CD4-positive, alpha-beta memory T cell (primary cell): ENCODE measurements at places on chromosomes 6 and 20. TPM values are rescaled to one million over a fixed set of nuclear protein-coding genes. Genes with fewer than 3 reads are reported as not detected.
A peak's percentile ranks its signal among the peaks of the same experiment; 100 is the strongest.

SAPCD1 gene
- 3.7 TPM for total RNA-seq

ZSCAN16 gene
- 14.8 TPM for total RNA-seq

ARMC12 gene
- 0.69 TPM for total RNA-seq

PSORS1C1 gene
- not detected for total RNA-seq

SHLD1 gene
- total RNA-seq = 16.3 TPM

- H3K27me3 ChIP-seq = no peaks in the 10 kb centered on the region
- H3K4me3 ChIP-seq = peak overlapping the region; percentile 85
- DNase-seq = no peak
- H3K36me3 ChIP-seq = no peaks in the 10 kb centered on the region
- peak overlapping the region; percentile 92 for H3K27ac ChIP-seq
Observed at GRCh38 chr20:32357375-32357868, 709 bp upstream of the ASXL1 start.

GRCh38 chr6:74607934-74608333 is 597.9 kb downstream of the COL12A1 start:
- no peak for DNase-seq
- no peak overlapping the region for H3K27ac ChIP-seq
- H3K4me3 ChIP-seq = no peak overlapping the region
- no peaks in the 10 kb centered on the region for H3K4me1 ChIP-seq

DNA sequence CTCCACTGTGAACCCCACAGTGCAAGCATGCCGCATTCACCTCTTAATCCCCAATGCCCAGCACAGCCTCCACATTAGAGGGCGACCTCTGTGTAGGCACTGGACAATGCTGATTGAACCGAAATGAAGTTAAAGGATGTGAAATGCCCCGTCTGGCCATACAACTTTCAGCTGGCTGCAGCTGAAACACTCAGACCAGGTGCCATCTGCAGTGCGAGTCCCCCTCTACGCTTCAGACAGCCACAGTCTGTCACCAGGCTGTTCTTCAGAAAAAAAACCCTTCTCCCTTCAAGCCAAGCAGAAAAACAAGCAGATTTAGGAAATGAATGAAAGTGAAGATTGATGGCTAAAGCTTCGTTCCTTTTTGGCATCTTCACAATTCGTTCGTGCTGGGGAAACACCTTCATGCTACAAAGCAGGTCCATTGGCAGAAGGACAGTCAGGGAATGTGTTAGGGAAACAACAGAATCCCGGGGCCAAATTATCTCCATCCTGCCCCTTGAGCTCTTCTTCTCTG is 44.7 kb downstream of the TNFAIP3 start:
- no peaks in the 10 kb centered on the region for H3K36me3 ChIP-seq
- H3K4me1 ChIP-seq = no peaks in the 10 kb centered on the region
- no peak for DNase-seq
- H3K27ac ChIP-seq = no peak overlapping the region
- no peaks in the 10 kb centered on the region for H3K27me3 ChIP-seq
- no peak overlapping the region for H3K4me3 ChIP-seq

GRCh38 chr20:59573837-59574236 is 30.5 kb upstream of the PHACTR3 start:
- H3K4me3 ChIP-seq = no peak overlapping the region
- no peak for DNase-seq
- no peaks in the 10 kb centered on the region for H3K36me3 ChIP-seq
- H3K27ac ChIP-seq = no peak overlapping the region
- no peaks in the 10 kb centered on the region for H3K27me3 ChIP-seq

GRCh38 chr6:39041072-39041471 is 7.5 kb upstream of the GLP1R start:
- no peaks in the 10 kb centered on the region for H3K4me1 ChIP-seq
- H3K36me3 ChIP-seq = no peaks in the 10 kb centered on the region
- no peak overlapping the region for H3K27ac ChIP-seq
- DNase-seq = no peak
- H3K4me3 ChIP-seq = no peak overlapping the region
- no peaks in the 10 kb centered on the region for H3K27me3 ChIP-seq

DNA sequence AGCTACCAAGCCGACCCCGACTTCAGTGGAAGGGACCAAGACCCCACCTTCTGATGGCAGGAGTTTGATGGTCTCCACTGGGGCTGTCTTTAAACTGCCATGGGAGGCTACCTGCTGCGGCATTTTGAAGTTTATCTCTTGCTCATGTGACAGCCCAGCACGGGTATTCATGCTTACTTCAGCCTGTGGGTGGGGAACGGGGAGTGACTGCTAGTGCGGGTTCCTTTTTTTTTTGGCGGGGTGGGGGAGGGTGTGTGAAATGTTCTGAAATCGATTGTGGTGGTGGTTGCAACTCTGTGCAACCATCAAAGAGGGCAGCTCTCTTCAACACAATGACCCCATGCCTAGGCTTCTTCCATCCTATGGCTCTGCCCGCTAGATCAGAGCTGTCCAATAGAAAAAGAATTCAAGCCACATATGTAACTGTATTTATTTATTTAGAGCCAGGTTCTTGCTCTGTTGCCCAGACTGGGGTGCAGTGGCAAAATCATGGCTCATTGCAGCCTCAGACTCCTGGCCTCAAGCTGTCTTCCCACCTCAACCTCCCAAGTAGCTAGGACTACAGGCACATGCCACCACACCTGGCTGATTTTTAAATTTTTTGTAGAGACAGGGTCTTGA is 53.7 kb downstream of the PPP1R16B start:
- DNase-seq = no peak
- peaks cover 90% of the 10 kb centered on the region for H3K4me1 ChIP-seq
- no peak overlapping the region for H3K4me3 ChIP-seq

DNA sequence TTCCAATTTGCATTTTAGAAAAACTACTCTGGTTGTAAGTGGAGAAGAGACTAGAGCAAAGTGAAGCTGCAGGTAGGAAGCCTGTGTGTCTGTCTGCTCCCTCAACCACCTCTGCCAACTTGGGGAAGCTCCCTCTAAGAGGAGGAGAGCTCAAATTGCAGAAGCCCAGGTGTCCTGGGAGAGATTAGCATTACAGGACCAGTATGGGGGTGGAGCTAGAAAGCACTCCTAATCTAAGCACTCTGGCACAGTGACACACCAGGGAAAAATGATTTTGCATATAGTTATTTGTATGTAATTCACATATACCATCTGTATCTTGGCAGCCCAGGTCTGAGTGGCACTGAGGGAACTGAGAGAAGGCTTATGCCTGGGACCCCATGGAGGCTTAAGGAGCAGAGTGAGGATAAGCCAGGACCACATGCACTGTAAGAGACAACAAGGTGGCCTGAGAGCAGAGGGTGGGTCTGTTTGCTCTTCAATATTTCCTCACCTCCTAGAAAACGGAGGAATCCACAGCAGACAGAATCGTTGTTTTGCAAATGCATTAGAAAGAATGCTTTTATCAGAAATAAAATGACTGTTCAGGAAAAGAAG is 13.6 kb downstream of the GSTA2 start:
- H3K27me3 ChIP-seq = no peaks in the 10 kb centered on the region
- H3K27ac ChIP-seq = no peak overlapping the region
- H3K4me1 ChIP-seq = no peaks in the 10 kb centered on the region
- H3K4me3 ChIP-seq = no peak overlapping the region
- H3K36me3 ChIP-seq = no peaks in the 10 kb centered on the region

GRCh38 chr6:44190715-44191114 is 26.0 kb upstream of the MYMX start:
- H3K4me3 ChIP-seq = no peak overlapping the region
- no peaks in the 10 kb centered on the region for H3K36me3 ChIP-seq
- H3K4me1 ChIP-seq = no peaks in the 10 kb centered on the region
- no peaks in the 10 kb centered on the region for H3K27me3 ChIP-seq

DNA sequence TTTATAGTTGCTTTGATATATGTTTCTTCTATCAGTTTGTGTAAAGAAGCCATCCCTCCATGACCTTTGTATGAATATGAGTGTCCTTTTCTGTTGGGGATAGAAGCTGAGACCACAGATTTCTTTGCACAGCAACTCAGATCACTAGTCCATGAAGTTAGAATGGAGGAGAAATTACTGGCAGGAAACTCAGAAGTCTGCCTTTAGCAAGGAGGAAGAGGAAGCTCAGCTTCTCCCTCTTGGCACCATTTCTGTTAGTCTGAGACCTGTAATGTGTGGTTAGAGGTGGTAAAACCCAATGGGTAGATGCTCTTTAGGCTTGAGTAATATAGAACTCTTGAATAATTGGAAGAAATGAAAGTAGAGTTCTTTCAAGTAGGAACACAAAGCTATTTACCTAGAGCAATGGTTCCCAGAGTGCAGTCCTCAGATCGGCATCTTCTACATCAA is 995.3 kb upstream of the FLRT3 start:
- no peaks in the 10 kb centered on the region for H3K36me3 ChIP-seq
- no peaks in the 10 kb centered on the region for H3K27me3 ChIP-seq
- no peak overlapping the region for H3K27ac ChIP-seq
- H3K4me1 ChIP-seq = no peaks in the 10 kb centered on the region

- no peak overlapping the region for H3K4me3 ChIP-seq
- H3K4me1 ChIP-seq = no peaks in the 10 kb centered on the region
- no peak for DNase-seq
- H3K27me3 ChIP-seq = no peaks in the 10 kb centered on the region
- H3K36me3 ChIP-seq = no peaks in the 10 kb centered on the region
Observed at GRCh38 chr6:164169355-164169754, 754.8 kb downstream of the QKI start.

DNA sequence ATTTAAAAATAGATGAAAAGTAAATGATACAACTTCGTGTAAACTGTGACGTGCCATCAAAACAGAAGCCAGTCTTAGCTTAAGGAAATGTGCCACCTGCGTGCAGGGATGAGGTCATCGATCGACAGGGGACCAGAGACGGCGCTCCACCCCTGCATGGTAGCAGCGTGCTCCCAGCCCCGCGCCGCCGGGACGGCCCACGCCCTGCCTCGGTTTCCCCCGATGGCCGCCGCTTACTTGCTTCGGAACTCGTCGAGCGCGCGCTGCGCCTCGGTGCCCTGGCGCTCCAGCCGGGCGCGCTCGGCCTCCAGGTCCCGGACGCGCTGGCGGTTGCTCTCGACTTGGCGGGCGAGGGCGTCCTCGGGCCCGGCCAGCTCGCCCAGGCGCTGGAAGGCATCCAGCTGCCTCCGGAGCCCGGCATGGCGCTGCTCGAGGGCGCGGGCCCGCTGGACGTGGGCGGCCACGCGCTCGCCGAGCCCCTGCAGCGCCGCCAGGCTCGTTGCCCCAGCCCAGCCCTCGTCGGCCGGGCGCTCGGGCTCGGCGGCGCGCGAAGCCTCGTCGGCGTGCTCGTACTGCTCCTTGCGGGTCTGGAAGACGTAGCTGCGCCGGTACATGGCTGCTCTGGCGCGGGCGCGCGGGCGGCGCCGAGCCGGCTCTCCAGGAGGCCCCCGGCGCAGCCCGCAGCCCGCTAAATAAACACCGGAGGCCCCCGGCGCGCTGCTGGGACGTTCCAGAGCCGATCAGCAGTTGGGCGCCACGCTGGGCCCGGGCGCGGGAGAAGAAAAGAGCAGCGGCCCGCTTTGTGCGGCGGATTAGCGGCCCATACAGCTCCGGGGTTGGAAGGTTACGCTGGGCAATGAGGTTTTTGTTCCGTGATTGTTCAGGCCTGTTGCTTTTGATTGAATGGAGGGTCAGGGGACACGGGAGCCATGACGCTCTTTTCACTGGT is at the start of gene BFSP1:
Gene BFSP1 (minus strand): TSS at position 664 of the 949 bp plus-strand sequence. CDS start 50 bp downstream, at position 614.
- H3K27me3 ChIP-seq = no peaks in the 10 kb centered on the region
- peak; percentile 73 for DNase-seq
- H3K4me1 ChIP-seq = peaks cover 23% of the 10 kb centered on the region
- H3K36me3 ChIP-seq = no peaks in the 10 kb centered on the region
- no peak within 1 kb of the TSS for H3K4me3 ChIP-seq

- H3K4me3 ChIP-seq = no peak overlapping the region
- no peaks in the 10 kb centered on the region for H3K4me1 ChIP-seq
- DNase-seq = no peak
- no peaks in the 10 kb centered on the region for H3K36me3 ChIP-seq
- no peak overlapping the region for H3K27ac ChIP-seq
- no peaks in the 10 kb centered on the region for H3K27me3 ChIP-seq
Observed at GRCh38 chr6:1735239-1735803, 125.6 kb downstream of the FOXC1 start.

DNA sequence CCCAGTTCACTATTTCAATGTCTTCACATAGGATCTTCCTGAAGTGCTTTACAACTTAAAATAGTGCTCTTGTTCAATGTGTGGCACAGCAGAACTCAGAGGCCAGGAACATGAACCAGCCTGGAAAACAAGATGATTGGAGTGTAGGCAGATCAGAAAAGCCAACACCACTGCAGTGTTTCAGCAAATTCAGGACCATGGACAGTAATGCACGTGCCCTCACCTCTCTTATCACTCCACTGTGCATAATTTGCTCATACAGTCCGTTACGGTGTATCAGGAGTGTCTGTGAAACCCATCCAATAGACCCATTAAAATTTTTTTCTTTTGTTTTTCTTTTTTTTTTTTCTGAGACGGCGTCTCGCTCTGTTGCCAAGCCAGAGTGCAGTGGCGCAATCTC is 27.6 kb upstream of the HACE1 start:
- H3K4me3 ChIP-seq = no peak overlapping the region
- DNase-seq = no peak
- no peak overlapping the region for H3K27ac ChIP-seq
- no peaks in the 10 kb centered on the region for H3K36me3 ChIP-seq
- H3K4me1 ChIP-seq = no peaks in the 10 kb centered on the region
- H3K27me3 ChIP-seq = no peaks in the 10 kb centered on the region

DNA sequence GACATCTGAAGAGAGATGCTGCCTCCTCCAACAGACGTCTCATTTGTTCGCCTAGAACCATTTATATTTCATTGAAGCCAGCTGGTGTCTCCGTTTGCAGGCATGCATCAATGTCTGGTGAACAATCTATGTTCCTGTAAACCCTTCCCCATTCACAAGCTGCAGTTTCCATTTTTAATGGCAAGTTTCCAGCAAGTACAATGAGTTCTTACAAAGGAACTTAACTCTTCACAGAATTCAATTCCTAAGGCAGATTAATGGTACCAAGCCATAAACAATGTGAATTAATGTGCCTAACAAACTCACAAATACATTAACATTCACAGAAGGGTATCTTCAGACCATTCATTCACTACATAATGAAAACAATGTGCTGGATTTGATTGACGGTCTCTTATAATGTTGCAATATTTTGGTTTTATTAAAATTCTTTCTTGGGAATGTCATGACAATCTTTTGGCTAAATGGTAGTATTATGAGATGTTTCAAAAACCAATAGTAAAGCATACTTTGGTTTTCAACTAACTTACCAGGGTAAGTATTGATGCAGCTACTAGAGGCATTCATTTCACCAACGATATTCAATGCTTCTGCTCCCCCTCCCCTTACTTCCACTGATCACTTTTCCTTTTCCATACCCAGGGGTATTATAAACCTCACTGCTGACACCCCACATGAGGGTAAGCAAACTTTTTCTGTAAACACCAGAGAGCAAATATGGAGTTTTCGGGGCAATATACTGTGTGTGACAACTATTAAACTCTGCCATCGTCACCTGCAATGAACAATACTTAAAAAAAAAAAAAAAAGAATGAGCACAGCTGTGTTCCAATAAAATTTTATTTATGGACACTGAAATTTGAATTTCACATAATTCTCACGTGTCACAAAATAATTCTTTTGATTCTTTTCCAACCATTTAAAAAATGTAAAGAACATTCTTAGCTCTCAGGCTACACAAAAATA is 4.2 kb downstream of the AKIRIN2 start:
- H3K27ac ChIP-seq = peak overlapping the region; percentile 93
- H3K4me3 ChIP-seq = no peak overlapping the region
- peaks cover 72% of the 10 kb centered on the region for H3K4me1 ChIP-seq

- H3K4me1 ChIP-seq = peaks cover 24% of the 10 kb centered on the region
- H3K4me3 ChIP-seq = peak overlapping the region; percentile 98
Observed at GRCh38 chr20:38961530-38962043, 557 bp upstream of the DHX35 start.

GRCh38 chr6:1838604-1839213 is 229.0 kb downstream of the FOXC1 start:
- no peaks in the 10 kb centered on the region for H3K27me3 ChIP-seq
- DNase-seq = no peak
- H3K4me3 ChIP-seq = no peak overlapping the region
- H3K27ac ChIP-seq = no peak overlapping the region
- no peaks in the 10 kb centered on the region for H3K36me3 ChIP-seq
